Ecto neural progenitor cell (in vitro differentiated cells): ENCODE measurements at places on chromosomes 5 and 9.

- DNase-seq, result no peak
Measured at GRCh38 chr9:131968632-131969031, 111.0 kb downstream of the MED27 start.

- no peak for DNase-seq
Measured at GRCh38 chr5:80763211-80763610, 108.4 kb upstream of the DHFR start.

DNA sequence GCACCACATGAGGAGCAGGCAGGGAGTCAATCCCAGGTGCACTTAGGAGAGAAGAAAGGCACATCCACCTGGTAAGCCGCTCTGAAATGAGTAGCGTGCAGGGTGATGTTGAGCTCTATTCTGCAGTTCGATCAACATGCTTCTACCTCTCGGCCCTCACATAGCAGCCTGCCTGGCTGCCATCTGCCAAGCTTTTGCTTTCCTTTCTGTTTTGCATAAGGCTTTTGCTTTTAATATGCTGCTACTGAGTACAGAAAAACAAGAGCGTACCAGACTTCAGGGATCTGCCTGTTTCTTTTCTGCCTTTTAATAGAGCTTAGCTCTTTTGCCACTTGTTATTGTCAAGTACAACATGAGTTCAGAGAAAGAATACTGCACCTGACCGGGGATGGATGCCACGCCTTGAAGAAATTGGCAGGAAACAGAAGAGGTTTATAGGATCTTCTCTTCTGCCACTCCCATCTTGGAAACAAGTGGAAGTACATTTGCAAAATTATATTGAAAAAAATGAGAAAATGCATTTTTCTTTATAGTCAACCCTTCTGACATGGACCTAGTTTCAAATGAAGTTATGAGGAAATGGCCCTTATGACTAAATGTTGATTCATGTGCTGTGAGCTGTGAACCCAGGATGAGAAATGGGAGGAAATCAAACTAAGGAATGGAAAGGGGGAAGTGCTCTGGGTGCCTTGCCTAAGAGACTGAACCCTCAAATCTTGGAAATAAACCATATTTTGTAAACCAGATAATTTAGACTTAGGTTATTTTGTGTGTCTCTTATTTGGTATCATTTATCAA, 4.0 kb upstream of the FCHO2 start:
- DNase-seq, result no peak

DNA sequence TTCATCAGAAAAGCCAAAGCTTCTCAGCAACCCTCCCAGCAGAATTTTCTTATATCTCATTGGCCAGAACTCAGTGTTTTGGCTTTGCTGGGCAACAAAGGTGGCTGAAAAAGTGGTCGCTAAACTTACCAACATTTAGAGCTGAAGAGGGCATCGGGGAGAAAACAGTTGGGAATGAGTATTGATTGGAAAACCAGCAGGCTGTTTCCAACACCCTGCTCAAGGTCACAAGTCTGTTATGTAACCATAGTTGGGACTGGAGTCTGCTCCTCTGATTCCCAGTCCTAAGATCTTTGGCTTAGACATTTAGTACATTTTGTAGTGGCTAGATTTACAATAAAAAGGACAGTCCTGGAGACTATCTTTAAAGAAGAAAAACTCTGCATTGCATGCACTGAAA, 17.1 kb downstream of the IL12B start:
- DNase-seq, result no peak
